Activated T-cell treated with anti-CD3 and anti-CD28 coated beads for 4 hours (primary cell): ENCODE measurements at places on chromosomes 2 and 18.

DNA sequence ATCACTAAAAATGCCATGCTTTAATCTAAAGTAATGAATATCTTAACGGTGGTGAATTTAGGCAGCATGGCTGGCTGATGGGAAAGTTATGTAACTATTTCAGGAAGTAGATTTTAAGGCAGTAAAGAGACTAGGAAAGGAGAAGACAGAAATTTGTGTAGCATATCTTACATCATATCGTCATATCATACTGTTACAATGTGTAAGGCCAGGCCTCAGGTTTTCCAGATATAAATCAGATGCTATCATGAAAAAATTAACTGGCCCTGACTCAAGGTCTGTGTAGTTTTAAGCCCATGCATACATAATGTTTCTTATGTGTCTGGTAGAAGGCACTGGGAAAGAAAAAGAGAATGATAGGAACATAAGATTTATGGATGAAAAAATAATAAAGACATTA is 8.9 kb upstream of the FAP start:
- DNase-seq, result no peak

- no peak for DNase-seq
Measured at GRCh38 chr2:171287611-171288010, 126.9 kb upstream of the TLK1 start.

DNA sequence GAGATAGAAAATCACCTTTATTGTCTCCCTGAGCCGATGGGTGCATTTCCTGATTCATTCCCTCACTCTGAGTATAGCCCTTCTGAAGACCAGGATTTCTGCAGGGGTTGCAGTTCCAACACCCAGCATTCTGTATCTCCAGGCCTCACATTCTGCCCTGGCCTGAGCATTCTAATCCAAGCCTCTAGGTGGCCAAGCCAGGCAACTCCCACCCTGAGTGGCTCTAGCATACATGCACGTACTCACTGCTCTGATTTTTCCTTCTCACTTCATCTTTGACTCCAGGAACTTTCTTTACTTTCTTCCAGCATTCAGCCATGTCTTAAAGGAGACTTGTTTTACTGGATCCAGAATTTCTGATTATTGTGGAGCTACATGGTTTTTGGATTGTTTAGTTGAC is 100.7 kb upstream of the STK39 start:
- no peak for DNase-seq

DNA sequence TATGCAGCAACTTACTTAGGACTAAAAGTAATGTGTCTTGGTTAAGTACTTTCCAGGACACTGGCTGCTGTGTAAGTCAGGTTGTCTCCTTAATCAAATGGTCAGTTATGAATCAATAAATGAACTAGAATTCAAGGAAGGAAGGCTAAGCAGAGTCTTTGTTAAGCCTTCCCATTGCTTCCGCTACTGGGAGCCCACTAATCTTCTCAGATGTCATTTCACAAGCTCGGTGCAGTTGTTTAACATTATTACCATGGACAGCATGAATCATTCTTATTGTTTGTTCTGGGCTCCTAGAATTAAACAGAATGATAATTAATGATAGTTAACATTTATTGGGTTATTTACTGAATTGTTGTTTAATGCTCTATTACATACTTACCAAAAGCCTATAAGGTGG is 26.0 kb upstream of the MEIS1 start:
- no peak for DNase-seq

DNA sequence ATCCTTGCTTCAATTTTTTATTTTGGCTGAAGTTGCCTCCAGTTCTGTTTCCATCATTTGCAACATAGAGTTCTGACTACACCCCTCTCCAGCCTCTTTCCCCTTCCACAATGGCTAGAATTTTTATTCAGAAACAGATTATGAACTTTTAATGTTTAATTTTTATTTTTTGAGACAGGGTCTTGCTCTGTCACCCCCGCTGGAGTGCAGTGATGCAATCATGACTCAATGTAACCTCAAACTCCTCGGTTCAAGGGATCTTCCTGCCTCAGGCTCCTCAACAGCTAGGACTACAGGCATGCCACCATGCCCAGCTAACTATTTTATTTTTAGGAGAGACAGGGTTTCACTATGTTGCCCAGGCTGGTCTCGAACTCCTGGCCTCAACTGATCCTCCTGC is 2.8 kb downstream of the NTSR2 start:
- no peak for DNase-seq

DNA sequence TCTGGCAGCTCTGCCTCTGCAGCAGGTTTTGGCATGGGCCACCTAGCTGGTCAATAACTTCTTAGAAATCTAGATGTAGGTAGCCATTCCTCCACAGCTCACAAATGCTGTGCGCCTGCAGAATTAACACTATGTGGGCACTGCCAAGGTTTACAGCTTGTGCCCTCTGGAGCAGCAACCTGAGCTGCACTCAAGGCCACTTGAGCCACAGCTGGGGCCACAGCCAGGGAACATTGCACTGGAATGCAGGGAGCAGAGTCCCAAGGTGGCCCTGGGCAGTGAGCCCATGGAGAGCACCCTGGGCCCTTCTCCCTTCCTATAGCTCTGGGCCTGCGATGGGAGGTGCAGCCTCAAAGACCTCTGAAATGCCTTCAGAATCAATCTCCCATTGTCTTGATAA is 365.3 kb downstream of the SATB2 start:
- no peak for DNase-seq
